Cortex of kidney (tissue), 1 donor: ENCODE measurements at places on chromosomes 13 and 19.

DNA sequence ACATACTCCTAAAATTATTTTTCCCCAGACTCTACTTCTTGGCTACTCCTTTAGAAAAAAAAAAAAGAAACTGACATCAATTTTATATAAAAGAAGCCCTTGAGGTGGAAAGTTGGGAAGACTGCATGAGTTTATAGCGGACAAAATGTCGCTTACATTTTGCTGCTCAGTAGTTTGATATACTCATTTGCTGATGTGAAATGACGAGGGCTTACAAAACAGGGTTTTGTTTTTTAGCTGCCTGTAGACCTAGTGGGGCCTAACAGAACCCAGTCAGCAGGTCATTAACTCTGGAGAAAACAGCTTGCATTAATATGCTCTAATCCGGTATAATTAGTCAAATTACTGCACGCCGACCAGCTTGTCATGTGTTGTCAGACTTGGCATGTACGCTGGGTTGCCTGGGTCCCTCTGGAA, 37.6 kb upstream of the MAB21L1 start:
- DNase-seq = no peak

DNA sequence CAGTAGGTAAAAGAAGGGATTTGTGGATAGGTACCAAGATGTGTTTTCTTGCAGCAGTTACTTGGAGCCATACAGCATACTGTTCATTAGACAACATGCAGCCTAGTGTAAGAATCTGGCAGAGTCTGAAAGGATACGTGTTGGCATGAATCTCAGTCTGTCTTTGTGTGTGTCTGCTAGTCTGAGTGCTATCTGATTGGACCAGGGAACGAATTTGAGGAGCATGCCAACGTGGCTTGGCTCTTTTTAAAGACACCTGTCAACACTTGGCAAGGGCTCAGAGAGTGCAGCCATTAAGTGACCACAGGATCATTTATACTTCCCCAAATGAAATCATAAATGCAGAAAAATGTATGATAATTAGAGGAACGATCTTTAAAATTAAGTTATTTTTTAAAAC, 27.6 kb upstream of the ATXN8OS start:
- DNase-seq = no peak

DNA sequence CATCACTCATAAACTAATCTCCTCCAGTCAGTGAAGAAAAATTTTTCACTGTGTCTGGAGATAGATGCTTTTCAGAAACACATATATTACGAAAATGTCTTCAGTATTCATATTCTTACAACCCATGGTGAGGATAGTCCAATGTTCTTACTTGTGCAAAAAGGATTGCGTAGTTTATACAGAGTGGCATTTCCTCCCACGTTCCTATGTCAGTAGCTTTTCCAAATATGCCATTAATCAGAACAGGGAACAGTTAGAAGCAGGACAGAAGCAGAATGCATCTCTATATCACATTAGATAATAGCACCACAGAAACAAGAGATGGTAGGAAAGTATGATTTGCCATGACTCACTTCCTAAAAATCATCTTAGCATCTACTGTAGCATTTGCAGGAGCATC, 282.9 kb downstream of the SLITRK5 start:
- no peak for DNase-seq

- no peak for DNase-seq
These were observed 487.8 kb downstream of the KCTD12 start for GRCh38 chr13:76398425-76398824.

DNA sequence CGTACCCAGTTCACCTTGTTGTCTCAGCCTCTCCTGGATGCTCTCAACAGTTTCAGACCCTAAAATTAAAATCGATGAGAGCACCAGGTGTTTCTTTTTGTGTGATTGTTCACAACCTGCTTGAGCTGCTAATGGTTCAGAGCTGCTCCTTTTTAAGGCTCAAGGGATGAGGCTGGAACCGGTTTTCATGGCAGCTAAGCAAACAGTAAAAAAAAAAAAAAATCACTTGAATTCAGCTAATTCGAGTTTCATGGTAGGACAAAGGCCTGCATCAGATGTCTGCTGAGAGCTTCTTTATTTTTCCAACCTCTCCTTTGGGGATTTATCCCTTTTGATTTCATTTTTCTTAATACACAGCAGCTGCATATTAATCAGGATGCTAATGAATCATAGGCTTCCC, 6.5 kb downstream of the SYCE2 start:
- no peak for DNase-seq
